ENCODE measurements at places on chromosomes 6 and 20.

DNA sequence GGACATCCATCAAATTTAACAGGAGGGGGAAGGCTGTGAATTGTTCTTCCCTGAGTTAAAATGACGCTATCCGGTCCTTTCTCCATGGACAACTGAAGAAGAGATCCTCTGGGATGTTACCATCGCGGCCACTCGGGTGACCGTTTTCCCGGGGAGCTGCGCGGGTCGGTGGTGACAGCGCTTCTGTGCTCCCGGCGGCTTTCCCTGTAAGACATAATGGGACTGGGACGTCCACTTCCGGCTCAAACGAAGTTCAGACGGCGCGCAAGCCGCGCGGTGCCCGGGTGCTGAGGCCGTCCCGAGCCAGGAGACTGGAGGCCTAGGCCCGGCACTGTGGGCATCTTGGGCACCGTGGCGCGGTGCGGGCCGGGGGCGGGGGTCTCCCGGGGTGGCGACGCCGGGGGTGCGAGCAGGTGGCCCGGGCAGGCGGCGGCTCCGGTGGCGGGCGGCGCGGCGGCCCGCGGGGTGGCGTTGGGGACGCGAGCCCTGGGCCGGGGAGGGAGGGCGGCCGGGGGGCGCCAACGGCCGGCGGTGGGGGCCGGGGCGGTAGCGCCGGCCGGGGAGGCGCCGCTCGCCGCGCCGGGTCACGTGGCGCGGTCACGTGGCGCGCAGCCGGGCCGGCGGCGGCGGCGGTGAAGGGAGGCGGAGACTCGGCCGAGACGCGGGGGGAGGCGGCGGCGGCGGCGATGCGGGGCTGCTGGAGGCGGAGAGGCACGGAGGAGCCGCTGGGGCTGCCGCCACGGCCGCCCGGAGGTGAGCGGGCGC lies 63.6 kb downstream of the GTF2H5 start:
- DNase-seq, result peak; percentile 78

DNA sequence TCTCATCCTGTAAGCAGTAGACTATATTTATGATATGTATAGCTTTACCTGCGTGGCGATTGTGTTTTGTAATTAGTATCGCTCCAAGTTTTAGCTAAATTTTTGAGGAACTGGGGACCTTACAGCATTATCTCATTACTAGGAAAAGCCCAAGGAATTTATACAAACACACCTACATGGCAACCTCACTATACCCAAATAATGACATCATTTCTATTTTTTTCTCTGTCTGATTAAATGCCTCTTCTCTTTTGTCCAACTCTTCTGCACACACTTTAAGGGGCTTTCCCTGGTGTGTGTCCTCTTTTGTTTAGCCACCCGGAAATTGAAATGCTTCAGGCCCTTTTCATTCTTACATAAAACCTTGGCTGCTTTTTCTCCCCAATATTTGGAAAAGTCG lies 82.9 kb upstream of the EXOC2 start:
- no peak for DNase-seq

GRCh38 chr20:4130404-4131189 lies 115.2 kb upstream of the RNF24 start:
- DNase-seq, result peak; percentile 62

DNA sequence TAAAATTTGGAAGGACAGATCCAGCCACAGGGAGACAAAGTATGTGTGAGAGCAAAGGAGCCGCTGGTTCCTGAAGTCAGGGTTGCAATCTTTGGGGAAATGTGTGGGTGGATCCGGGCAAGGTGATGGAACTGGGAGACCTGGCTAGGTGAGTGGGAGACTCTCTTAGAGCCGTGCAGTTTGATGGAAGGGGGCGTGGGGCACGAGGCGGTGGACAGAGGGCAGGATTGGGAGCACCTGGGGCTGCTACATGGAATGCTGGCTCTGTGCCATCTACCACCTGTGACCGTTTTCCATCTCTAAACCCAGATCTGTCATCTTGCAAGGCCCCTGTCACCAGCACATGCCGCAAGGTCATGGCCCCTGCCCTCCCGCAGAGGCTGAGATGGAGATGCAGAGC lies 268.4 kb downstream of the SMOC2 start:
- DNase-seq, result no peak

DNA sequence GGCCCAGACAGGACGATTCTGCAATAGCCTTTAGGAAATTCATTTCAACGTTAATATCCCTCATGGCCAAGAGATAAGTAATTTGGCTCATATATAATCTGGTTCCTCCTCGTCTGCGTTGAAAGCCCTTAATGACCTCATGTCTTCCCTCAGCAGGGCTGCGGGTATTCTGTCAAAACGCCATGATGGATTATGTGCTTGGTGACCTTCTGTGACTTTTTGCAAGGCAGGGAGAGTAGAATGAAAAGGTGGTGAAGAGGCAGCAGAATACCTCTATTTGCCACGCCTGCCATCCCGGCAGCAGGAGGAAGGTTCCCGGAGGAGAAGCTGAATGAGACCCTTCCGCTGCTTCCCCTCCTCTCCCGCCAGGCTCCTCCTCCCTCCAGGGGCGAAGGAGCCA lies 41.1 kb upstream of the SPACA1 start:
- DNase-seq, result no peak

GRCh38 chr6:110939429-110940200 lies 18.9 kb upstream of the GTF3C6 start:
- DNase-seq, result no peak

DNA sequence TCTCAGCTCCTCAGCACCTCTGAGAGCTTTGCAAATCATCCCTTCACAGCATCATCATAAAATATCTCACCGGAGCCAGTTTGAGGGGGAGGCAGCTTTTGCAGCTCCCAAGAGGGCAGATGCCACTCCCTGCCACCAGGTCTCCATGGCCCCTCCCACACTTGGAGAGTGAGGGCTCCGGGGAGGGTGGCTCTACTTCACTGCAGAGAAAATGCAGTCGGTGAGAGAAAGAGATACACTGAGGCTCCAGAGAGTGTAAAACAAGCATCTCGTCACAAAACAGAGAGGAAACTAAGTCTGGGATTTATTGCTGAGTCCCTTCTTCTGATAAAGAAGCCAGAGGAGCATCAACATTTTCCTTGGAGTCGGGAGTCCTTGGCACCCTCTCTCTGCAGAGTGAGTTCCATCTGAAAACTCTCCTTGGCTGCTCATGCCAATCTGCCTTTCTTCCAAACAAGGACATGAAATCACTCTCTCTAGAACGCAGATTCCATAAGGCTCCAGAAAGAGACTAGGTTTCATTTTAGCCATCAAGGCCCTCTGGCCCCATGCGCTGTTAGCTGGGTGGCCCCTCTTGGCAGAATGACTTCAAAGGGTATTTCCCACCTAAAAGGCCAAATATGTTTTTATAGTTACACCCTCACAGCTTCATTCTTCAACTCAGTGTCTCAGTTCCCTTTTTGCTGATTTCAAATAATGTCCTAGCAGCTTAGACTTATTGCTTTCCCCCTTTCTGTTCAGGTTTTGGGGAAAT lies 70.6 kb upstream of the F13A1 start:
- DNase-seq, result no peak

Data from fibroblast of skin of abdomen (primary cell).